RPMI7951 (cell line): ENCODE measurements at places on chromosomes 2 and 18. TPM values are rescaled to one million over a fixed set of nuclear protein-coding genes. Genes with fewer than 3 reads are reported as not detected.

The EVX2 gene
- not detected in 2 replicates for total RNA-seq

GRCh38 chr2:219728991-219729487 is 101.6 kb downstream of the SLC4A3 start:
- DNase-seq: no peak

GRCh38 chr2:98013407-98014042 is 17.8 kb upstream of the TMEM131 start:
- peak; percentile 61 for DNase-seq

The FASTKD2 gene
- total RNA-seq: 48.5 and 58.5 TPM in 2 replicates
